Caki2 (cell line): ENCODE measurements at places on chromosomes 16 and 17. TPM values are rescaled to one million over a fixed set of nuclear protein-coding genes. Genes with fewer than 3 reads are reported as not detected.

RNF135 gene
- total RNA-seq: 37.1 and 43.0 TPM in 2 replicates

RTN4RL1 gene
- 8.1 and 12.2 TPM in 2 replicates for total RNA-seq

CFAP52 gene
- total RNA-seq: 0.72 TPM in 1 of 2 replicates, not detected in the other

RAB11FIP4 gene
- total RNA-seq: 3.6 and 6.7 TPM in 2 replicates

TBX6 gene
- 0.24 TPM in 1 of 2 replicates, not detected in the other for total RNA-seq

CARD14 gene
- not detected in 2 replicates for total RNA-seq

ZP2 gene
- total RNA-seq: not detected in 2 replicates

IL21R gene
- total RNA-seq: 0.55 and 1.4 TPM in 2 replicates

KRTAP4-5 gene
- total RNA-seq: not detected in 2 replicates

ABCA3 gene
- total RNA-seq: 18.0 and 22.4 TPM in 2 replicates

MARCHF10 gene
- total RNA-seq: not detected in 2 replicates

ACSM5 gene
- 3.2 and 8.0 TPM in 2 replicates for total RNA-seq

LRRC37A3 gene
- 9.6 and 13.9 TPM in 2 replicates for total RNA-seq
